ENCODE measurements at places on chromosomes 5 and 9.

- DNase-seq = no peak
These were observed 2.4 kb upstream of the UHRF2 start for GRCh38 chr9:6410633-6411032.

GRCh38 chr9:86838519-86839497 lies 108.5 kb downstream of the GAS1 start:
- no peak for DNase-seq

- no peak for DNase-seq
These were observed 109.5 kb upstream of the CD180 start for GRCh38 chr5:67305913-67306710.

DNA sequence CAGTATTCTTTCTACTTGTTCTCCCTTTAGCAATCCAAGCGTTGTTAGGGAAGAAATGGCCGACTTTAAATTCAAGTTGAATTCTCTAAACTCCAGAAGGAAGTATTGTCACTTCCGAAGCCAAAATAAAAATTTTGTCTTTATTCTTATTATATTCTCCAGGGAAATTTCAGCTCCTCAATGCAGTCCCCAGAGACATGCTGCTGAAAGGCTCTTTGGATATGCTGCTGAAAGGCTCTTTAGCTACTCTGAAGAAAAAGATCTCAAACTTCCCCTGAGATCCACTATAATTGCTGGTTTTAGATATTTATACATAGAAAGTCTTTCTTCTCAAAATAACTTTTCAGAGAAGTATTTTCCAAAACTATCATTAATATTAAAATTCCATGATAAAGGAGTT lies 92.3 kb upstream of the PARP8 start:
- DNase-seq = no peak

- no peak for DNase-seq
These were observed 177.2 kb upstream of the OR13F1 start for GRCh38 chr9:104326912-104327311.

DNA sequence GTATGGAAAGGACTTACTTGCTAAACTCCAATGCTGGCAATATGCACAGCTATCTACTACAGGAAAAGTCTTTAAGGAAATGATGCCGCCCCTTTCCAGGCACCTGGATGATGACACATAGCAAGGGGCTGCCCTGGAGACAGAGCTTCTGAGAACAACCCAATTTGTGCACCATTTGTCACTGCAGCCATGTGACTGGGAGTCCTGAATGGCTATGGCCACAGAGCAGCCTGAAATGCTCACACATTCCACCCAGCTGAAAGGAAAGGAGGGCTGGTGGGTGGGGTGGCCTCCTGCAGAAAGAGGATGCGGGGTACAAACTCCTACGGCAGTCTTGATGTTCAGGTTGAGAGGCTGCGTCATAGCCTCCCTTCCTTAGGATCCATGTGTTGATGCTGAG lies 70.1 kb upstream of the FSTL4 start:
- DNase-seq = no peak
